ENCODE measurements at places on chromosomes 12 and 14. TPM values are rescaled to one million over a fixed set of nuclear protein-coding genes. Genes with fewer than 3 reads are reported as not detected.

GRCh38 chr12:125092872-125093680 is 27.8 kb downstream of the AACS start:
- H3K27me3 ChIP-seq: no peaks in the 10 kb centered on the region
- H3K4me3 ChIP-seq: no peak overlapping the region
- no peak overlapping the region for H3K27ac ChIP-seq
- no peak for DNase-seq
- H3K36me3 ChIP-seq: peaks cover 19% of the 10 kb centered on the region

- no peaks in the 10 kb centered on the region for H3K36me3 ChIP-seq
- H3K27me3 ChIP-seq: peaks cover 11% of the 10 kb centered on the region
- no peaks in the 10 kb centered on the region for H3K4me1 ChIP-seq
- no peak for DNase-seq
These were observed 83.3 kb upstream of the PPM1H start for GRCh38 chr12:63018273-63018672.

GRCh38 chr14:101790232-101790631 is 28.7 kb downstream of the PPP2R5C start:
- no peak overlapping the region for H3K27ac ChIP-seq
- no peaks in the 10 kb centered on the region for H3K27me3 ChIP-seq
- no peak for DNase-seq
- H3K4me1 ChIP-seq: peaks cover 11% of the 10 kb centered on the region
- H3K4me3 ChIP-seq: no peak overlapping the region

GRCh38 chr14:81132468-81132867 is 88.3 kb downstream of the GTF2A1 start:
- no peak for DNase-seq
- H3K27me3 ChIP-seq: no peaks in the 10 kb centered on the region
- H3K27ac ChIP-seq: no peak overlapping the region

DNA sequence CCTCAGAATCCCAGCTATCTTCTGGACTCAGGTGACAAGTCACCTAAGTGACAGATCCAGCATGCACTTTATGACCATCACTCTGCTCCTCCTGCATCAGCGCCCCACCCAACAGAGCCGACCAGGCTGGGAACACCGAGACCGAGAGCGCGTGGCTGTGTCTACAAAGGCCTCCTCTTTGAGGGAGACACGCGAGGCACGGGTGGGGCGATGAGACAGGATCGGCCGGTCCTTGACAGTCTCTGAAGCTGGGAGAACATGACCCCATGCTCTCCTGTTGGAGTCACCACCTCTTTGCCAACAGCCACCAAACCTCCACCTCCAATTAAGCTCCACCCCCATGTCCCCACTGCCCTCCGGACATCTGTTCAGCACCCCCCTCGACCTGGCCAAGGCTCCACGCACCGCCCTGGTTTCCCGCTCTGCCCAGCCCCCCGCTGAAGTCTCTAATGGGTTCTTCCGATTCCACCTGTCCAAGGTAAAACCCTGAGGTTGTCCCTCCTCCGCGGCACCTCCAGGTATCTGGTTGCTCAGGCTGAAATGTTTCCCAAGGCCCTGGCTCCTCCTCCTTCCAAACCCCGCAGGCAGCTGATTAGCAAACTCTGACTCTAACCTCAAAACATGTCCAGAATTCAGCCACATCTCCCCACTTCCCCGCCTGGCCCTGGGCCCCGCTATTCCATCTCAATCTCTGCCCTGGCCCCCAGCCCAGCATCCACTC is 31.5 kb downstream of the HSP90AA1 start:
- DNase-seq: peak; percentile 64
- H3K27me3 ChIP-seq: no peaks in the 10 kb centered on the region
- peaks cover 56% of the 10 kb centered on the region for H3K36me3 ChIP-seq
- peak overlapping the region; percentile 57 for H3K27ac ChIP-seq
- peaks cover 16% of the 10 kb centered on the region for H3K4me1 ChIP-seq

GRCh38 chr12:17527021-17527420 is 563.0 kb downstream of the RERGL start:
- H3K4me1 ChIP-seq: no peaks in the 10 kb centered on the region
- H3K27ac ChIP-seq: no peak overlapping the region
- no peak for DNase-seq

DNA sequence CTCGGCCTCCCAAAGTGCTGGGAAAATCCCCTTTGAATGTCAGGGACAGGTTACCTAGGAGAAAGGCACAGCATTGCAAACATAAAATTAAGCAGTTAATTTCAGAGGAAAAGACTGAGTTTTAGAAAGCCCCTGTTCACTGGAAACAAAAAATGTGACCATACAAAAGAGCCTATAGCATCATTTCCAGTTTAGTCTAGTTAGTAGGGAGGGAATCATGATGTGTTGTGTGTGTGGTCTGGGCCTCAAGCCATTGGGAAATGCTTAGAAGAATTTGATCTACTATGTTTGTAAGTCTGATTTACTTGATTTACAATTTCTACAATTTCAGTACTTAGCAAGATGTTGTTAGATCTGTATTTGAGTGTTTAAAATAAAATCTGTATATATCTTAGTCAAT is 47.1 kb upstream of the RERG start:
- peaks cover 15% of the 10 kb centered on the region for H3K4me1 ChIP-seq
- no peak overlapping the region for H3K4me3 ChIP-seq
- no peaks in the 10 kb centered on the region for H3K36me3 ChIP-seq
- H3K27ac ChIP-seq: peak overlapping the region; percentile 70

- no peak overlapping the region for H3K4me3 ChIP-seq
- H3K36me3 ChIP-seq: peaks cover 1% of the 10 kb centered on the region
- H3K27me3 ChIP-seq: no peaks in the 10 kb centered on the region
- peaks cover 22% of the 10 kb centered on the region for H3K4me1 ChIP-seq
These were observed 26.8 kb downstream of the KLRK1 start for GRCh38 chr12:10362828-10363657.

- H3K4me3 ChIP-seq: no peak overlapping the region
- no peaks in the 10 kb centered on the region for H3K27me3 ChIP-seq
- H3K4me1 ChIP-seq: no peaks in the 10 kb centered on the region
- H3K36me3 ChIP-seq: no peaks in the 10 kb centered on the region
These were observed 227.4 kb downstream of the TMEM132D start for GRCh38 chr12:129676411-129676810.

GRCh38 chr12:25929142-25929541 is 29.3 kb upstream of the RASSF8 start:
- H3K27ac ChIP-seq: no peak overlapping the region
- no peaks in the 10 kb centered on the region for H3K36me3 ChIP-seq
- no peak overlapping the region for H3K4me3 ChIP-seq
- peak; percentile 50 for DNase-seq
- H3K27me3 ChIP-seq: no peaks in the 10 kb centered on the region

DNA sequence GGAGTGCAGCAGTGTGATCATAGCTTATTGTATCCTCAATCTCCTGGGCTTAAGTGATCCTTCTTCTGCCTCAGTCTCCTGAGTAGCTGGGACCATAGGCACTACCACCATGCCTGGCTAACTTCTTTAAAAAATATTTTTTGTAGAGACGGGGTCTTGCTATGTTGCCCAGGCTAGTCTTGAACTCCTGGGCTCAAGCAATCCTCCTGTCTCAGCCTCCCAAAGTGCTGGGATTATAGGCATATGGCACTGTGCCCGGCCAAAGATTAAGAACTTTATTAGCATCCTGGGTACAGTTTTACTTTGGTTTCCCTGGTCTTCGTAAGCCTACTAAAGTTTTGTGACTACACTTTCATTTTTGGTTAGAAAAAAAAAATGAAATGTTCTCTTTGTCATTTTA is 84.4 kb downstream of the ACADS start:
- no peak overlapping the region for H3K27ac ChIP-seq
- peaks cover 23% of the 10 kb centered on the region for H3K36me3 ChIP-seq
- no peak overlapping the region for H3K4me3 ChIP-seq
- no peaks in the 10 kb centered on the region for H3K4me1 ChIP-seq
- H3K27me3 ChIP-seq: no peaks in the 10 kb centered on the region

GRCh38 chr14:97709552-97709951 is 912.4 kb downstream of the VRK1 start:
- H3K27ac ChIP-seq: no peak overlapping the region
- H3K36me3 ChIP-seq: no peaks in the 10 kb centered on the region
- H3K4me1 ChIP-seq: no peaks in the 10 kb centered on the region
- H3K4me3 ChIP-seq: no peak overlapping the region
- H3K27me3 ChIP-seq: no peaks in the 10 kb centered on the region

- H3K27me3 ChIP-seq: peaks cover 16% of the 10 kb centered on the region
- H3K36me3 ChIP-seq: no peaks in the 10 kb centered on the region
- DNase-seq: no peak
- peaks cover 5% of the 10 kb centered on the region for H3K4me1 ChIP-seq
These were observed 25.6 kb downstream of the FIGNL2 start for GRCh38 chr12:51822956-51823355.

DNA sequence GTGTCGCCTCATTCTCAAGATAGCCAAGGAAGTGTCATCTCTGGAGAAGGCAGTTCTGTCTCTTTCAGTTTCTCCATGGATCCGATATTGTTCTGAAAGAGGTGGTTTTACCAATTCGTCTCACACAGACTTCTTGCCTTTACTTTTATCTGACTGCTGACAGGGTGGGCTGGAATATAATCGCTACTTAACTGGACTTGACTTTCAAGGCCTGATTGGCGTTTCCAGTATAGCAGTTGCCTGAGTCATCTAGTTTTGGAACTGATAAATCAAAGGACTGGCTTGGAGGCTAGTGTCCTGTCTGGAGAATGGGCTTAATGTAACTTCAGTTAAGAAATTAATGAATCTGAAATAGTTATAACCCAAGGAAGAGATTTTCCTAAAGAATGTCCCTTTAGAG is 21.6 kb downstream of the PRKCH start:
- DNase-seq: no peak
- H3K4me3 ChIP-seq: no peak overlapping the region
- peak overlapping the region; percentile 79 for H3K27ac ChIP-seq
- H3K36me3 ChIP-seq: no peaks in the 10 kb centered on the region
- H3K4me1 ChIP-seq: peaks cover 48% of the 10 kb centered on the region
- H3K27me3 ChIP-seq: no peaks in the 10 kb centered on the region

DNA sequence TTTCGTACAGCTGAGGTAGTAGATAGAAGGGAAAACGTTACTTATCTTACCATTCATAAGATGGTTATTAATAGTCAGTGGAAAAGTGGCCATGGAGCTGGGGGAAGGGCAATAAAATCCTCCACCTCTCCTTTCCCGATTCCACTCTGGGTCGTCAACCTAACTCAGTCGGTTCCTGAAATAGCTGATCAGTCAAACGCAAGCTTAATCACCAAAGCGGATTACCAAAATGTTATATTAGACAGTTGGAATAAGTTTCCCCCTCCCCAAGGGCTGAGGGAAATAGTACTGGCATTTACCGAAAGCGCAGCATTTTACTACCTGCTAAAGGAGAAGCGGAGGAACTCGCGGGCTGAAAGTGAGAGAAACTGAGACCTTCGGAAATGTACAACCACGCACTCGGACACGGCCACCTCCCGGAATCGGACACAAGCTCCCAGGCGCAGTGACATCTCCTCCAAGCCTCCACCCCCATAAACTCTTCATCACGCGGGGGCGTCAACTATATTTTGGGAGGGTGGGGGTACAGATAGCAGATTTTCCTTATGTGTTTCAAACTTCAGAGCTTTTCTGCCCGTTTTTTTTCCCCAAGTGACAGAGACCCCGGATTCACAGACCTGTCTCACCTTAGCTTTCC is 1.2 kb downstream of the PPM1H start:
- peaks cover 13% of the 10 kb centered on the region for H3K4me1 ChIP-seq
- peak; percentile 11 for DNase-seq
- peaks cover 20% of the 10 kb centered on the region for H3K27me3 ChIP-seq

DNA sequence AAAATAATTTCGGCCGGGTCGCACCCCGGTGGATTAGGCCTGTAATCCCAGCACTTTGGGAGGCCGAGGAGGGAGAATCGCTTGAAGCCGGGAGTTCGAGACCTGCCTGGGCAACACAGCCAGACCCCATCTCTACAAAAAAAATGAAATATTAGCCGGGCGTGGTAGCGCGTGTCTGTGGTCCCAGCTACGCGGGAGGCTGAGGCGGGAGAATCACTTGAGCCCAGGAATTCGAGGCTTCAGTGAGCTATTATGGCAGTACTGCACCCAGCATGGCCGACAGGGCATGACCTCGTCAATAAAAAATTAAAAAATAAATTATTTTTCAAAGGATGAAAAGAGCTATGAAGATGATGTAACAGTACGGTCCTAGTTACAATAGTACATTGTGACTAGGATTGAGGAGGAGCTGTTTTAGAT is 523 bp downstream of the GTF2H3 start:
- H3K4me1 ChIP-seq: peaks cover 9% of the 10 kb centered on the region
- peak overlapping the region; percentile 93 for H3K4me3 ChIP-seq
- peaks cover 57% of the 10 kb centered on the region for H3K36me3 ChIP-seq
- no peak for DNase-seq

GRCh38 chr12:92234533-92234932 is 88.9 kb upstream of the BTG1 start:
- H3K4me1 ChIP-seq: no peaks in the 10 kb centered on the region
- H3K27me3 ChIP-seq: no peaks in the 10 kb centered on the region
- no peak overlapping the region for H3K4me3 ChIP-seq
- no peak overlapping the region for H3K27ac ChIP-seq
- no peak for DNase-seq

DNA sequence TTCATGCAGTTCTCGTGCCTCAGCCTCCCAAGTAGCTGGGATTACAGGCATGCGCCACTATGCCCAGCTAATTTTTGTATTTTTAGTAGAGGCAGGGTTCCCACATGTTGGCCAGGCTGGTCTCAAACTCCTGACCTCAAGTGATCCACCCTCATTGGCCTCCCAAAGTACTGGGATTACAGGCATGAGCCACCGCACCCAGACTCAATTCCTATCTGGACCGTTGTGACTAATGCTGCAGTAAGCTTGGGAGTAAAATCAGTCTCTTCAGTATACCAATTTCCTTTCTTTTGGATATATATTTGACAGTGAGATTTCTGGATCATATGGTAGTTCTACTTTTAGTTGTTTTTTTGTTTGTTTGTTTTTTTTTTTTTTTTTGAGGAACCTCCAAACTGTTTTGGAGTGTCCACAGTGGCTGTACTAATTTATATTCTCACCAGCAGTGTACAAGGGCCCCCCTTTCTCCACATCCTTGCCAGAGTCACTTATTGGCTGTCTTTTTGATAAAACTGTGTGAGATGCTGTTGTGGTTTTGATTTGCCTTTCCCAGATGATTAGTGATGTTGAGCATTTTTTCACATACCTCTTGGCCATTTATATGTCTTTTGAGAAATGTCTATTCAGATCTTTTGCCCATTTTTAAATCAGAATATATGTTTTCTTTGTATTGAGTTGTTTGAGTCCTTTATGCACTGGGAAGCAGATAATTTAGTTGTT is 37.3 kb upstream of the EVL start:
- H3K4me3 ChIP-seq: no peak overlapping the region
- peak overlapping the region; percentile 4 for H3K27ac ChIP-seq
- DNase-seq: no peak
- no peaks in the 10 kb centered on the region for H3K27me3 ChIP-seq

The ITPR2 gene
- total RNA-seq: 14.3 TPM

The HELB gene
- 2.6 TPM for total RNA-seq

The GPRC5D gene
- total RNA-seq: not detected

The RAB5B gene
- total RNA-seq: 96.1 TPM

The RERG gene
- total RNA-seq: 16.5 TPM

The ERBB3 gene
- total RNA-seq: 3.7 TPM

The MRPL51 gene
- total RNA-seq: 314 TPM

The NPAS3 gene
- total RNA-seq: 0.79 TPM

Measured in MCF 10A (cell line).